Hematopoietic multipotent progenitor cell treated with erythropoietin and hydrocortisone succinate and interleukin-3 and kit ligand, for 4 days (in vitro differentiated cells): ENCODE measurements at places on chromosomes 3 and 15.

- peak; percentile 32 for DNase-seq
Measured at GRCh38 chr15:72068856-72069255, 49.1 kb downstream of the MYO9A start.

- no peak for DNase-seq
Measured at GRCh38 chr3:52843108-52843865, 8.5 kb upstream of the MUSTN1 start.

GRCh38 chr3:25421747-25422146 is 6.3 kb upstream of the RARB start:
- no peak for DNase-seq

GRCh38 chr3:195892105-195893043 is 16.0 kb downstream of the TNK2 start:
- DNase-seq = peak; percentile 71

DNA sequence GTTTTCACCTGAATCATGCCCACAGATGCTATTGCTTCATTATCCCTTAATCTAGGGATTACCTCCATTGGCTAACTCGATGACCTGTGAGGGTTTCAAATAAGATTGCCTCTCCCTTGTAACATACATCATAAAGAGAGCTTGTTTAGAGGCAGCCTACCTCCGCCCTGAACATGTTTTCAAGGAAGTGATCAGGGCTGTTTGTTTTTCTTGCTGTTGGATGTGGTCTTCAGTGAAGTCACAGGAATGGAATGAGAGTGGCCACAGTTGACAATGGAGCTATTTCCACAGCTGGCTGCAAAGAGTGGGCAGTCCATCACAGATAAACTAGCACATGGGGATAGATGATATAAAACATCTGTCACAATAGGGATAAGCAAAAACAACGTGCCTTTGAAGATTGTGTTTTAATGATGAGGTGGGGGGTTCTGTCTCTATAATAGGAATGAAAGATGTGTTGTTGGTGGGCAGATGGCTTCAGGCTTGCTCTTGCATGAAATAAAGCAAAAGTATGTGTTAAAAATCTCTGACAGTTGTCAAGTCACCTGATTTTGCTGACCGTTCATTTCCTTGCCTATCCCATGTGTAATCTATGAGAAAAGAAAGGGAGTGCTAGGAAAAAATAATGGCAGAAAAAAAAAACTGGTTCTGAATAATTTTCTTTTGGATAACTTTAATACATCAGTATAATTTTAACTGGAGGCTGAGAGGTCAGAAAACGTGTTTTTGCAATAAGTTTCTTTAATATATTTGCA is 642.3 kb downstream of the RBMS3 start:
- DNase-seq = no peak

- DNase-seq = no peak
Measured at GRCh38 chr3:180092889-180093288, 56.2 kb upstream of the PEX5L start.

- no peak for DNase-seq
Measured at GRCh38 chr3:114953215-114953799, 193.8 kb downstream of the ZBTB20 start.

DNA sequence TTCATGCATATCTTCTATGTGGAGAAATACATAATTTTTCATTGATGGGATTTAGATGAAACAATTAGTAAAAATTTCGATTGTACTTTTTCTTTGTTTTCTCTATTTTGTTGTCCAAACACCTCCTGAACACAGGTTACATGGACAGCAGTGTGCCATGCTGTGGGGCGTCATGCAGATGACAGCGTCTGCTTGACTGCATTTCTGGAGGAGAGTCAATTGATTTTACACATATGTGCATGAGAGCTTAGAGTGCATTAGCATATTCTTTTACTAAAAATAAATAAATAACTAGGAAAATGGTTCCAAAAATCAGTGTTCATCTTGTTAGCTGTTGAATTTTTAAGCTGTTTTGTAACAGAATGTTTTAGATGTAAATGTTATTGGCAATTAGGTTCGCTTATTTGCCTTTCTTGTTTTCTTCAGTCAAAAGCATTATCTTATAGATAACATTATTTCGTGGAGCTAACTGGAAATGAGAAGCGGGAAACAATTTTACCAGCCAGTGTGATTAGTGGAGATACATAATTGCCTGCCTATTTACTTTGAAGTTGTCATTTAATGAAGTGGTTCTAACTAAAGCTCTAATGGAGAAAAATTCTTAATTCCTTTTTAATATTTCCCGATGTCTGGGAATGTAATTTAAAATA is 82.7 kb upstream of the VGLL3 start:
- DNase-seq = no peak

GRCh38 chr3:137343283-137343682 is 385.5 kb downstream of the IL20RB start:
- DNase-seq = no peak

DNA sequence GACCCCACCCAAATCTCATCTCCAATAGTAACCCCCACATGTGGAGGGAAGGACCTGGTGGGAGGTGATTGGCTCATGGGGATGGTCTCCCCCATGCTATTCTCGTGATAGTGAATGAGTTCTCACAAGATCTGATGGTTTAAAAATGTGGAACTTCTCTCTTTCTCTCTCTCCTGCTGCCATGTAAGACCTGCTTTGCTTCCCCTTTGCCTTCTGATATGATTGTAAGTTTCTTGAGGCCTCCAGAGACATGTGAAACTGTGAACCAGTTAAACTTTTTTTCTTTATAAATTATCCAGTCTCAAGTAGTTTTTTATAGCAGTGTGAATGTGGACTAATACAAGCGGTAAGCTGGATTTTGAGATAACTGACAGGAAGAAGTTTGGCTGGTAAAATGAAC is 60.3 kb upstream of the MBNL1 start:
- peak; percentile 55 for DNase-seq

GRCh38 chr3:22971497-22971896 is 231.6 kb upstream of the UBE2E2 start:
- peak; percentile 39 for DNase-seq

- DNase-seq = peak; percentile 8
Measured at GRCh38 chr3:15973940-15974339, 176.2 kb upstream of the ANKRD28 start.

DNA sequence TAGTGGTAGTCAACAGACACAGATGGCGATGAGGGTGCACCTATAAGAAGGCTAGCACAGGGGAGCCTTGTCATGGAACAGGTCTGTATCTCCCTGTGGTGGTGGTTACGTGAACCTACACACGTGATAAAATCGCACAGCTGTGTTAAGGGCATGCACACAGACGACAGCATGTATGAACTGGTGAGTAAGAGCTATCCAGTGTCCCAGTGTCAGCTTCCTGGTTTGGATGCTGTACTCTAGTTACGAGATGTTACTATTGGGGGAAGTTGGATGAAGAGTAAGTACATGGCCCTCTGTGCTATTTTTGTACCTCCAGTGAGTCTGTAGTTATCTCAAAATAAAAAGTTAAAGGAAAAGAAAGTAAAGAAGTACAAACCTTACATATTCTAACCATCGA is 38.2 kb downstream of the MTMR10 start:
- DNase-seq = no peak

DNA sequence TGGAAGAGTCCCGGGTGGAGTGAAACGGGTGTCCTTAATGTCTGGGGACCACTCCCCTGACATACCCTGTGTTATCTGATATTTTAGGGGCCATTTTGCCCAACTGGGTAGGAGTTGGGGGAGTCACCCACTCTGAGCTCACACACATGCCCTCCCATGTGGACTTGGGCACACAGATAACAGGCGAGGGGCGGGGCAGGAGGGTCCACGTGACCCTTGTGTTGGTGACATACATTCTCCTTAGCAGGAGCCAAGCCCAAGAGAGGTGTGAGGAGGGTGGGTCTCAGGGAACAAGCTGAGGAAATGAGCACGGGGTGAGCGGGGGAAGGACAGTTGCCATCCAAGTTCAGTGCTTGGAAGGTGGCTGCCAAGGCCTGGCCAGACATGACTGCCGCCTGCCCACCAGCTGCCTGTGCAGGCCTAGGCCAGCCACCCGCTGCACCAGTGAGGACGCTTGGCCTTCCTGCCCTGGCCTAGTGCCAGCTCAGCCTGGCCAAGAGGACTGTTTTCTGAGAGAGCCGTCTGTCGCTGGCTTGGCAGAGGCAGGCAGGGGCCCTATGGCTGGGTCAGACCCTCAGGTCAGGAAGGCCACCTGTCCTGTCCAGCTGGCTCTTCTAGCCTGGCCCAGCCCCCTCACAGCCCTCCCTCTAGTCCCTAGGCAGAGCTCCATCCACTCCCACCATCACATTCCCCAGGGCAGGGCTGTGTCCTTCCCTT is 31.3 kb upstream of the TMEM115 start:
- peak; percentile 71 for DNase-seq

GRCh38 chr3:66492071-66492470 is 8.8 kb downstream of the LRIG1 start:
- DNase-seq = peak; percentile 51

DNA sequence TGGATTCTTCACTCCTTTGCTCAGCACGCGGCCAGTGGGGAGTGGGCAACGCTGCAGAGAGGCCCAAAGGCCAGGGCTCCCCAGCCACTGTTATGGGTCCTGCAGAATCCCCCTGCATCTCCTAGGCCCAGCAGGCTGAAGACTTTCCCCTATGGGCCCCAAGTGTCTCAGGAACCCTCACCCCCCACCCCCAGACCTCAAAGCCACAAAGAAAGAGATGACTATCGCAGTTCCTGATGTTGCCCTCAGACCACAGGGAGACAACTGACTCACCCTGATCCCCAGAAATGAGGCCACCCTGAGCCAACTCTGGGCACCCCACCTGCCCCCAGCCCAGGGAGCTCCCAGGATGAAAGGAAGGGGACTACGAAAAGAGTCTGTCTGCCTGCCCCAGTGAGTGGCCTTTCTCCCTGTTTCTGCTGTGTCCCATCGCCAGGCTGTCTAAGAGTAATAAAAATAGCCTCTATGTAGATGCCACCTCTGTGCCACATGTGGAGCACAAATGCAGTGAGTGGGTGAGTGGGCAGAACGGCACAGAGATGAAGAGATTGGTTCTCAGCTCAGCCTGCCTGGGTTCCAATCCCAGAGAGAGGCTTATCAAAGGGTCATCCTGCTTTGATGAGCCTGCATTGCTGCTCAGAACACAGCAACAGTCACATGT is 283.0 kb downstream of the UACA start:
- DNase-seq = peak; percentile 94
